ENCODE measurements at places on chromosomes 1 and 21.

GRCh38 chr1:181113059-181113641, 24.6 kb downstream of the IER5 start:
- no peak for DNase-seq

DNA sequence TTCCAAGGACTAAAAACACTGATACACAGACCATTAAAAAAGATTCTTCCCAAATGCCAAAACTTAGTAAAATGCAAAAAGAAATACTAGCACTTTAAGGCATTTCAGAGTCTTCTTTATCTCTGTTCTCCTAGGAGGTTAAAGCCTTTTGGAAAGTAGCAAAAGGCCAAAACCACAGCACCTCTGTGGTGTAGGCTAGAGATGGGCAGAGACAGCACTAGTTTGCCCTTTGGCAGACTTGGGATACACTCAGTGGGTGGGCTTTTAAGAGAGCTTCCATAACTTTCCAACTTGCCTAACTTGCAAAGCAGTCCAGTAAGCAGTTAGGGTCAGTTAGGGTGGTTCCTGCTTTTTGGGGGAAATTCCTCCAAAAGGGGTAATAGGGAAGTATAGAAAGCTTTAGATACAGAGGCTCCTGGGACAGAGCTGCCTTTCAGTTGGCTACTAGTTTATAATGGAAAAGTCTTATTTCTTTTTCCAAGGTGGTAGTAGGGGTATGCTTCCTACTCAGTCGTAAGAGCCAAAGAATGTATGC, 17.9 kb upstream of the PTCH2 start:
- no peak for DNase-seq

DNA sequence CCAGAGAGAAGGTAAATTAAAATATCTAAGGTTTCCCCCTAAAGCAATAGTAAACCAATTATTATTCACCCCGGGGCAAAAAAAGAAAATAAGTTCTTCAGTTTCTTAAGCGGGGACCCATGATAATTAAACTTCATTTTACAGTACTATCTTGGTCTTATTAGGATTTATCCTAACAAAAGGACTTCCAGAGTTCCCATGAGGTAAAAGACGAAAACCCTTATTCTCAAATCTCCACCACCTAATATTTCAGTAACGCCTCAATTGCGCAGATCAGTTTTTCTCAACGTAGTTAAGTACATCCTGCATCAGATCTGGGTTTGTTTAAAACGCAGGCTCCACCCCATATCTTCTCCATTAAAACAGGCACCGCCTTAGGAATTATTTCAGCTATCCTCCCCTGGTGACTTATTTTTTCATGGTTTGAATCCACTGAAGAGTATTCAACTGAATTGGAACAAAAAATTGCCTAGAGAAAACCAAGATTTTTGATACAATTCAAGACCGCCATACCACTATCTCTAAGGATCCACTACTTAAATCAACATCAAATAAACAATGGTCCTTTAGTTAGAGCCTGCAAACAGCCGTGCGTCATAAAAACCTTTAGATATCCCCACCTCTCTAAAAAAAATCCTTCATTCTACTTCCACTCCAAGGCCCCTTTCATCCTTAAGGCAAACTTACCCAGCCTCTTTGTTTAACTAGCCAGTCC, 1.7 kb downstream of the MCL1 start:
- peak; percentile 57 for DNase-seq

DNA sequence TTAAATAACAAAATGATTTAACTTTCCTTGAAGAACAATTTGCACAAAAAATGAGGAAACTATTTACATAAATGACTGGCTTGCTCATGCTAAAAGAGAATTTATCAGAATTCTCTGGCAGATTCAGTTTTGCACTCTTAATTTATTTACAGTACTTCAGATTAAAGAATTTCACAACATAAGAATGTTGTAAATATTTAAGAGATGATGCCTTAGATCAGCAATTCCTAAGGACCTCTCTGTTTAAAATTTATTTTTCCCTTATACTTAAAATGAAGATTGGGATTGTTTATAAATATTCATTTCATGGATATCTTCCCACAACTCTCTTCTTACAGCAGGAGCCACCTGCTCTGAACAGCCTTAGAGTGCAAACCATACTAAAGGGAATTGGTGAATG, 120.8 kb downstream of the OLFM3 start:
- no peak for DNase-seq

DNA sequence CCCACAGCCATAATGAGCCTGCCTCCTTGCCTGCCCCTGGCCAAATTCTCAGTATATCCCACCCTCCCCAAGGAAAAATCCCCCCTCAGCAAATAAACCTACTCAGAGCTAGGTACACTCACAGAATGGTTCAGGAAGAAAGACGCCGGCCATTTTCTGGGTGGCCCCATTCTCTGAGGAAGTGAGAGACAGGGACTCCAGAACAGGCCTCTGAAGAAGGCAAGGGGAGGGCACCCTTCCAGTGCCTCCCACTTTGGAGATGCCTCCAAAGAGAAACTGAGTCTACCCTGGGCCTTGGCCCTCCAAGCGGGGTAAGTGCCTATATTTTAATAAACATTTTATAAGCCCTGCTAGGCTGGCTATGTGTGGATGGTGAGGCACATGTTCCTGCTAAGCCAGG, 2.3 kb downstream of the PACC1 start:
- DNase-seq = no peak

DNA sequence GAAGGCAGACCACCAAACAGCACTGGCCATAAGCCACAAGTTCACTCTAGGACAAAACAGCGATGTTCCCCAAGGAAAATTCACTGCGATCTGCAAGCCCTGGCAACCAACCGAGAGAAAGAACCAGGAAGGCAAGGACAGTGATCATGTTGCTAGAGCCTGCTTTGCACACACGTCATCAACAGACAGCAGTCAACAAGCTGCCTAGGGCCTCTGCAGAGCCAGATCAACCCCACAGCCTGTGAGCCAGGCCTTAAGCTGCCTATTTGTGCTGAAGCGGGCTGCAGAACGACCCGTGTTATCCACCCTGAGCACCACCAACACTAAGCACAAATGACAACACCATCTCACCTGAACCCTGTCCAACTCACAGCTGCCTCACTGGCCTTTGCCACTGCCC, 6.2 kb upstream of the YRDC start:
- DNase-seq = no peak

GRCh38 chr1:161342821-161343220, 24.9 kb downstream of the CFAP126 start:
- DNase-seq = no peak

DNA sequence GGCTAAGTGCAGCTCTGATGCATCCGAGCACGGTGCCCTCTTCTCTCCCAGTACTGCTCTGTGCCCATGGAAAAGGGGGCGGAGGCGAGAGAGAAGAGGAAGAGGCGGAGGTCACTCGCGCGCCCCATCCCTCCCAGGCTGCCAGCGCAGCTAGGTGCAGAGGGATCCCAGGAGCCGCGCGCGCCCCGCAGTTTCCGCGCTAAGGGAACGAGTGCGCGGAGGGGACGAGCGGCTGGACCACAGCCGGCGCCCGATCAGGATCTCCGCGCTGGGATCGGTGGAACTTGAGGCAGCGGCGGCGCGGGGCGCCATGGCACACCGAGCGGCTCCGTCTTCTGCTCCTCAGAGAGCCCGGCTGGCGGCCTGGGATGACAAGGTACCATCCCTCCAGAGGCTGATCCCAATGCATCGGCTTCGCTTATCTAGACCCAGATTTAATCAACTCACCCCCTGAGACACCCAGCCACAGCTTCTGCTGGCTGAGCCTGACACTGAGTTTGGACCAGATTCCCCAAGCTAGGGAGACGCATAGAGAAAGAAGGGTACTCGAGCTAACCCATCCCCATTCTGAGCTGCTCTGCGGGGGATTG, at the start of gene PTGFR:
Gene PTGFR, plus strand, starts transcription at position 114 of the 590 bp plus-strand sequence. CDS start 1,770 bp downstream, outside the sequence.
- DNase-seq = no peak

GRCh38 chr1:85289207-85289847, 12.9 kb upstream of the BCL10 start:
- DNase-seq = no peak

DNA sequence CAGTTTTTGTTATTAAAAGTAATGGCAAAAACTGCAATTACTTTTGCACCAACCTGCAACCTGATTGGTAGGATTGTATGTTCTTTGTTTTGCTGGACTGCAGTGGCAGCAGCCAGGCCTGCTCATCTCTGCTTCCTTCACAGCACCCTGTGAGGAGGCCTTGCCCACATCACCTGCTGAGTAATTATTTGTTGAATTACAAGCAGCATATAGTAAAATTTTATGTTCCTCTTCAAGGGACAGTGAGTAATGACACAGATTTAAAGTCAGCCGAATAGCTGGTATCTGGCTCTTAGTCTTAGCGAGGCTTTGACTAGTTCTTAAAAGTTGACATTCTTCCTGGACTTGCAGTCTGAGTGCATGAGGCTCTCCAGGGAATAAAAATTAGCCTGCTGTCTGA, 435.1 kb downstream of the PRDM2 start:
- DNase-seq = no peak

- no peak for DNase-seq
Measured at GRCh38 chr1:178933709-178934490, 63.0 kb upstream of the ANGPTL1 start.

- DNase-seq = no peak
Measured at GRCh38 chr21:21175798-21176334, 177.7 kb downstream of the NCAM2 start.

DNA sequence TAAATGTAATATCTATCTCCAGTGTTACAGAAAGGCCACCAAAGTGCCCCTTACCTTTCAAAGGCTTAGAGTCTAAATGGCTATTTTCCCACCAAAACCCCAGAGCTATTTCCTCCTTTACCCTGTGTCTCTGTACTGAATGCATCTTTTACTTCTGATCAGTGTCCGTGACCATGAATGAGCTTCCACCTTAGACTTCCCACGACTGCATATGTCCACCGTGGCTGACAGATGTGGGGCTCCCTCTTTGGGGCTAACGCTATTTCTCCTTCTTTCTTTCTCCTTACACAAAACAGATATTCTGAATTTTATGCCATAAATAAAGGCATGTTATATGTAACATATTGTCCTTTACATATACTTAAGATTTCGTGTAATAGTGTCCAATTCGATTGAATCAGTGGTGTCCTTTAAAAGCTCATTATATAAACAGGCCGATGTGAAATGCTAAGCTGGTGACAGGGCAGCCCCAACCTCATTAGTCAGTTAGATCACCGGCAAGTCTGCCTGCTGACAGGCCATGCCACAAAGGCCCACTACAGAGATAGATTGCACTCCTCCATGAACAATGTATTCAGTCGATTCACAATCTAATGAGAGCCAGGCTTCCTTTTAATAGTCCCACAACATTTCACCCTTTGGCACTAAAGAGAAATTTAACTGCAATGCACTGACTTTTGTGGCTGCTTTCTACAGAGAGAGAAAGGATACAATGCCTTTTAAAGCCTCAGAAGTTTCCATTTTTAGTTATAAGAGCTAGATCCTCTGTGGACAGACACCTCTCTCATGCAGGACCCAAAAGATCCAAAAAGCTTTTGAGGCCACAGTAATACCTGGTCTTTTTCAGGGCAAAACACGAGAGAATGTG, 297.9 kb downstream of the PCP4 start:
- DNase-seq = no peak

GRCh38 chr1:20200966-20201365, 14.6 kb upstream of the PLA2G2C start:
- DNase-seq = no peak

DNA sequence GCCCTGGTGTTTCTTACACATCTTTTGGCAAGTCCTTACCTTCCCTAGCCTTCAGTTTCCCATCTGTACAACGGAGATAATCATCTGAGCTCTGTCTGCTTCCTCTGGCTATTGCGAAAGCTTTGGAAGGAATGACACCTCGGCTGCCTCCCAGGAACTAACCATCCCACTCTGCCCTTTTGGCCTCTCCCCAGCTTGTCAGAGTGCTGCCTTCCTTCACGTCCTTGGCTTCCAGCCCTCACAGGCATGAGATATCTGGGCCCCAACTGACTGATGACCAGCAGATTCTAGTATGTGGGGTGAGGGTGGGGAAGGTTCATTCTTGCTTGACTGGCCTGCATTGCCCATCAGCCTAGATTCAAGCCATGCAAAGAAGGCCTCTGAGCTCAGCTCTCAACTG, 253.1 kb upstream of the FGGY start:
- no peak for DNase-seq

- DNase-seq = no peak
Measured at GRCh38 chr1:47618222-47618720, 180.4 kb downstream of the FOXD2 start.

GRCh38 chr1:230212405-230212936, 145.4 kb downstream of the GALNT2 start:
- DNase-seq = no peak

DNA sequence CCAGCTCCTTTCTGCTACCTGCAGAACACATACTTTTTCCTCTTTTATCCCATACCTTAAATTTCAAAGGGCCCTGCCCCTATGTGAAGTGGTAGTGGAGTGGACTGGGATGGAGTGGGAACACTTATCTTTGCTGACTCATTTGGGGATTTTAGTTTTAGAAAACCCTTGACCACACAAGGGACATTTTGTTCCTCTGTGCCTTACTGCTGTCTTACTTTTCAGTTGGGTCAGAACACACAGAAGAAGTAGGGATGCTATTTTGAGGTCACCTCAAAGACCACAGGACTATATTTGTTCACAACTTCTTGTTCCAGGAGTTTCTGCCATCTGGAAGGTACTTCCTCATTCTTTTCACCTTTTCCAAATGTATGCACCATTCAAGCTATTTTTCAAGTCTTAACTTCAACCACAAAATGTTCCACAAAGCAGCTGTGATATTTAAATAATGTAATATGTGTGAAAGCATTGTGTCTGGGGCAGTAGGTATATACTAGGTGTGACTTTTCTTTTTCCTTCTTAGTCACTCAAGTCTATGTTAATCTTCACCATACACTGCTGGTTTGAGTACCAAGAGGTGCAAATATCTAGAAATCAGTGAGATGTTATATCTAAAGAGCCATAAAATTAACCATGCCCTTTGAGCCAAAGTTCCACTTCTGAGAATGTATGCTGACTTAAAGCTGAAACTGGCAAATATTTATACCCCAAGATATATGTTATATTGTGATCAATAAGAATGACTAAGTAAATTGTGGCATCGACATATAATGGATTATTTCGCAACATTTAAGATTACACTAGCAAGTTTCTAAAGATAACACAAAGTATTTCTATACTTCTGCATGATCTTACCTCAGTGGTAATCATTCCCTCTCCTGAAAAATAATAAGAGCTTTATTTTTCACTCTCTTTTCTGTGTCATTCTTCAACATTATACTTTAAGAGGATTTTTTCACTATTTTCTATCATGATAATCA, 308.5 kb downstream of the MRPL39 start:
- DNase-seq = no peak

GRCh38 chr21:44520326-44521300, 19.4 kb downstream of the KRTAP10-1 start:
- DNase-seq = no peak

- DNase-seq = no peak
Measured at GRCh38 chr21:42032266-42032665, 22.1 kb upstream of the ZBTB21 start.

DNA sequence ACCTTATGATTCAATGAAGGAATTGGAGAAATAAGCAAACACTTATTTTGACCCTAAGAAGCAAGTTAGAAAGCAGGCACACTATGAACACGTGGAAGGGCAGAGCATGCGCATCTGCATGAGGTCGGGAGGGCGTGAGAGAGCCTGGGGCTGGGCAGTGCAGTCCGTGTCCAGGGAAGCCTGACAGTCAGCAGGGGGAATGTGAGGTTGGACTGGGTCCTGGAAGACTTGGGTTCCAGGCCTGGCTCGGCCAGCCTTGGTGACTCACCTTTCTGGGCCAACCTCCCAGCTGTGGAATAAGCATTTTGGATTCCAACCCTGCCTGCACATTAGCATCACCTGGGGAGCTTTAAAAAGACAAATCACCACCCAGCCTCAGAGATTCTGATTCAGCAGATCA, 26.6 kb upstream of the LMX1A start:
- DNase-seq = no peak

- no peak for DNase-seq
Measured at GRCh38 chr21:41067709-41068108, 100.3 kb upstream of the BACE2 start.
